GM04504 (cell line): ENCODE measurements at places on chromosomes 1 and 21.

- no peak for DNase-seq
Observed at GRCh38 chr1:59292562-59292961, 4.3 kb upstream of the FGGY start.

- no peak for DNase-seq
Observed at GRCh38 chr1:235834620-235835019, 32.1 kb downstream of the LYST start.

DNA sequence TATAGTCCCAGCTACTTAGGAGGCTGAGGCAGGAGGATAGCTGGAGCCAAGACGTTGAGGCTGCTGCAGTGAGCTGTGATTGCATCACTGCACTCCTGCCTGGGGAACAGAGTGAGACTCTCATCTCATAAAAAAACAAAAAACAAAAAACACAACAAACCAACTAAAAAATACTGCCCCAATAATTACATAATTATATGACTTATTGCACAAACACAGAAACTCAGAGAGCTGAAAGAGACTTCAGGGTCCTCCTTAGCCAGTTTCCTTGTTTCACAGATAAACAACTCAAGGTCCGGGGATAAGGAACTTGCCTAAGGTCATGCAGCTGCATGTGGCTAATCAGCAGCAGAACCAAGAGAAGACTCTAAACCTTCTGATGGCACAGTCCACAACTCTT is 11.9 kb downstream of the EXTL2 start:
- no peak for DNase-seq

DNA sequence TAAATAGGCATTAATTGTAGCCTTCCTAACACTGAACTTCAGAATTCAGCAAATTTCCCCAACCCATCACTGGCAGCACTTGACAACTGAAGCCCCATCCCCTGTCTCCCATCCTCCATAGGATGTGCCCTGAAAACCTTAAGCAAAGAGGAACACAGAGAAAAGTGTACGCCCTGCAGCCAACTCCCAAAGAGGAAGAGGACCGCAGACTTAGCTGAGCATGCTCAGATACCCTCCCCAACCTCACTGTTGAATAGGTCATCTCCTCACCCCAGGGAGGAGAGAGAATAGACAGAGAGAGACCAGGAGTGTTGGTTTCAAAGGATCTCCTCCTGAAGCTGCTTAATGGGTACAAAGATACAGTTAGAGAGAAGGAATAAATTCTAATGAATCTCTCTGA is 50.5 kb downstream of the CD2 start:
- DNase-seq, result no peak

DNA sequence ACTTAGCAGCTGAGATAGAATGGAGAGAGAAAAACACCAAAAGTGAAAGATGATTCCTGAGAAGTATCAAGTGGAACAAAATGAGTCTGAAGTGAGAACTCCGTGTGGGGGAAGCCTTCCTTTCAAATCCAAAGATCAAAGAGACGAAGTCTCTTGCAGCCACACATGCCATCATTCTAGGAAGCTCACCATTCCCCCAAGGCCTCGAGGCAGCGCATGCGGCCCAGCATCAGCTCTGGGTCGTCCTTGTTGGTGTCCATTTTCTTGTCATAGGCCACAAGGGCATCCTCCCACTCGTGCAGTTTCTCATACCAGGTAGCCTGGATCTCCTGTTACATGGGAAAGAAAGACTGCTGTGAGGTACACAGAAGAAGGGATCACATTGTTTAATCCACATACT is 32.2 kb upstream of the ANGPTL7 start:
- DNase-seq, result no peak

DNA sequence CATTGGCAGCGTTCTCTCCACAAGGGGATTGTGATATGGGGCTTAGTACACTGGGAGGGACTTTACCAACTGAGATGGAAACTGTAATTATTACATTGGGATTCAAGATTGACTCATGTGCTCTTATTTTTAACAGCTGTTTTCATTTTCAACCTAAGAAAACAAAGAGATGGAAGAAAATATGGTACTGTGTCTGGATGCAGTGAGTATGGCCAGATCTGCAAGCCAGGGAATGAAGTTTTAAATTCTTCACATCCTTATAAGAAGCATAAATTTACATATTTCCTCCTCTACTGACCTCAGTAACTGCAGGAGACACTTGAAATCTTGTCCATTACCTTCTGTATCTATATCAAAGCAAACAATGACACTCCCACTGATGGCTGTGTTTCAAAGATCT is 81.5 kb upstream of the EDEM3 start:
- no peak for DNase-seq

- no peak for DNase-seq
Observed at GRCh38 chr1:219372916-219373615, 199.4 kb downstream of the LYPLAL1 start.

DNA sequence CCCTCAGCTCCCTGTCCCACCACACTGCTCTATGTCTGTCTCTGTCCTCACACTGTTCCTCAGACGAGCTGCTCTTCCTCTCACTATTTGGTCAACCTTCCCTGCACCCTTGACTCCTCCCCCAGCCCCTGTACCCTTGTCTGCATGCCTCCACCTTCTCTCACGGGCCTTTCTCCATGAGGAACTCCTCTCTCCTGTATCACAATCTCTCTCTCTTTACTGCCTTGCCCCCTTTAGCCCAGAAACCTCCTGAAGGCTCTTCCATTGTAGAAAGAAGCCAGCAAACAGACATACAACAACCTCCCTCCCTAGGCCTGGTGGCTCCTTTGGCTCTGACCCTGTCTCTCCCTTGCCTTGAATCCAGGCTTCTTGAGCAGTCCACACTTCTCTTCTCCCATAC is 251.6 kb upstream of the CSF3R start:
- no peak for DNase-seq

- no peak for DNase-seq
Observed at GRCh38 chr21:33067457-33067856, 2.5 kb upstream of the OLIG1 start.

GRCh38 chr1:191460234-191460633 is 698.0 kb upstream of the RGS18 start:
- no peak for DNase-seq

GRCh38 chr21:28250946-28251345 is 741.7 kb downstream of the LTN1 start:
- no peak for DNase-seq

DNA sequence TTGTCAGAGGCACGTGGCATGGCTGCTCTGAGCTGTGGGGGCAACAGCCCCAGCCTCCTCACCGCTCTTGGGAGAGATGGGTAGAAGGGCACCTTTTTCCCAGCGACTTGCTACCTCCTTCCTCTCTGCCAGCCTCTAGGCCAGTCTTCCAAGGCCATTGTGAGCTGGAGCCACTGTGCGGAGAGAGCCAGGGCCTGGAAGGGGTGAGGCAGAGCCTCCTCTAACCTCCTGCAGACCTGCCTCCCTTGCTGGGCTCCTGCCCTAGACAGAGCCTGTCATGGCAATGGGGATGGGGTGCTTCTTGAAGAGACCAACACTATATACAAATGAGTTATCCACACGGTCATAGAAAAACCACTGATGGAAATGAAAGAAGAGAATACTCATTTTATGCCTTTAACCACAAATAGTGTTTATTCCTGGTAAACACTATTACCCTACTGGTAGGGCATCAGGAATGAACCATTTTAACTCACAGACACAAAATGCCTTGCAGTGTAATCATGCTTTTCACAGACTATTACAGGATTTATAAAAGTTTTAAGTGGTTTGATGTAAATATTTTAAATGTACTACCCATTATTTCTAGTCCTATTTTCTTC is 5.0 kb upstream of the IGFN1 start:
- no peak for DNase-seq

DNA sequence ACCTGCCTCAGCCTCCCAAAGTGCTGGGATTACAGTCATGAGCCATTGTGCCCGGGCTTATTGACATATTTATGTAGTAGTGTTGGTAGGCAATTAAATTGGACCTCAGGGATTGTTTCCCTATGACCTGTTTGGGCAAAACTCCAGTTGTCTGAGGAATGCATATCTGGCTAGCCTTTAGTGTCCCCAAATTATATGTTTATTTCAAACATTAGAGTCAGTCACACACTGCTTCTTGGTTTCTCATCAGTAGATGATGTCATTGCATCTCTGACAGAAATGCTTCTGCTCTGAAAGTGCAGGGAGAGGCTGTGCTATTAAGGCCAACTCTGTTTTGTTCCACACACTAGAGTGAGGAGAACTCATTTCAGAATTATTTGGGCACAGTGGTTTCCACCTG is 12.5 kb downstream of the PIP5K1A start:
- peak; percentile 53 for DNase-seq

GRCh38 chr1:106700211-106700610 is 356.3 kb upstream of the PRMT6 start:
- peak; percentile 79 for DNase-seq

DNA sequence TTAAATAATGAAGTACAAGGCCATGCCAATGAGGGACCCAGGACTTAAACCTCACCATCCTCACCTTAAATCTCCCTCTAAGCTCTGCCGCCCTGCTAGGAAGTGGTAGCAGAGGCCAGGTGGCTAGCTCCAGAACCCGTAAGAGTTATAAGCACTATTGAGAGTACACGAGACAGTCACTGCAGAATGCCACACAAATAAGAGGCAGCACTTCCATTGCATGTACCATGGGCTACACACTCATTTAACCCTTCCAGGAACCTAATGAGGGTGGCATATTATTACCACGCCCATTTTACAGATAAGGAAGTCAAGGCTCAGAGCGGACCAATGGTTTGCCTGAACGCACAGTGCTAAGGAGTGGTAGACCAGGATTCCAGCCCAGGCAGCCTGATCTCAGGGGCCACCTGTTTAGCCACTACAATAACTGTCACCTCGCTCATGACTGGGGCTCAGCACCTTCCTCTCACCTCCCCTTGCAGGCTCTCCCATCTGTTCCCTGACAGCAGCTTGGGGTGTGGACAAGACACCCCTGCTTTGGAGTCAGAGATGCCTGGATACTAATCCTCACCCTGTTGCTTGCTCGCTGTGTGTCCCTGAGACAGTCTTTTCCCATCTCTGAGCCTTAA is 54.8 kb upstream of the ID3 start:
- DNase-seq, result no peak

DNA sequence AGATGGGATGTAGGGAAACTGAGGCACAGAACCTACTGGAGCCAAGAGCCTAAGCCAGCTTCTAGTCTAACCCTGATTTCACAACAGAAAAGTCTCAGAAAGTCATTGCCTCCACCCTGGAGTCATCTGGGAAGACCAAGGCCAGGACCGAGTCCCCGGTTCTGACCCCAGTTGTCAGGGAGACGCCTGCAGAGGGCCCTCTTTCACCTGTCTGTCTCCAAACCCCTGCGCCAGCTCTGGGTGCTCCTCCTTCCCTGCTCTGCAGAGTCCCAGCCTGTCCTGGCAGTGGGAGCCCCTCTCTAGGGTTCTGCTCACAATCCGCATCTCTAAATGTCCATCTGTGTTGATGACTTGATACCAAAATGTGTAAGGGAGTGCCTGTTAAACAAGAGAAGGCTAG is 149.7 kb downstream of the PGBD5 start:
- no peak for DNase-seq

GRCh38 chr1:31704271-31705079 is 658 bp upstream of the COL16A1 start:
- no peak for DNase-seq

DNA sequence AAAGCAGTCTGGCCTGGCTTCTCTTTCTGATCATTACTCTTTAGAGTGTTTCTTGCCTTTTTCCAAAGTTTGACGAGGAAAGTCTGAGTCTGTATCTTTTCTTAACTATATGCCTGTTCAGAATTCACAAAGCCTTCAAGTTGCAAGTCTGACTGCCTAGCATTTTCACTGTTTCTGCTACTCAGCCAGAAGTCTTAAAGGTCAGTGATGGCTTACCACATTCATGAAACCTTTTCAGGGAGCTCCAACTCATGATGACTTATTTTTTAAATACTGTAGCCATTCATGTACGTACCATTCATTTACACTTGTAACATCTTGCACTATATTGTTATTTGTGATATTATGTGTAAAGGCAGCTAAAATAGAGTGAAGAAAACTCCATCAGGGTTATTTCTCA is 58.2 kb downstream of the TNFSF4 start:
- DNase-seq, result no peak

DNA sequence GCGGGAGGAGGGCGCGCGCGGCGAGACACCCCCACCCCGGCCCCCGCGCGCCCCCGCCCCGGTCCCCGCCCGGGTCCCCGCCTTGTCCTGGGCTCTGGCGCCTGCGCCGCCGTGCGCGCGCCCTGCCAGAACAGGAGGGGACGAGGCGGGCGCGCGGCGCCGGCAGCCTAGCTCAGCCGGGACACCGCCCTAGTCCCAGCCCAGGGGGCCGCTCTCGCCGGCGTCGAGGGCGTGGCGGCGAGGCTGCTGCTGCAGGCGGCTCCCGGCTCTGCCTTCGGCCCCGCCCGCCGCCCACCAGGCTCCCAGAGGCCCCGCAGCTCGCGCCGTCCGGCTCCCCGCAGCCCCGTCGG is at the start of gene RCAN3:
Gene RCAN3 (plus strand): TSS at position 128 of the 350 bp plus-strand sequence. CDS start 11,537 bp downstream, outside the sequence.
- DNase-seq, result peak; percentile 75

GRCh38 chr1:188888386-188888785 is 1589.3 kb downstream of the BRINP3 start:
- no peak for DNase-seq

DNA sequence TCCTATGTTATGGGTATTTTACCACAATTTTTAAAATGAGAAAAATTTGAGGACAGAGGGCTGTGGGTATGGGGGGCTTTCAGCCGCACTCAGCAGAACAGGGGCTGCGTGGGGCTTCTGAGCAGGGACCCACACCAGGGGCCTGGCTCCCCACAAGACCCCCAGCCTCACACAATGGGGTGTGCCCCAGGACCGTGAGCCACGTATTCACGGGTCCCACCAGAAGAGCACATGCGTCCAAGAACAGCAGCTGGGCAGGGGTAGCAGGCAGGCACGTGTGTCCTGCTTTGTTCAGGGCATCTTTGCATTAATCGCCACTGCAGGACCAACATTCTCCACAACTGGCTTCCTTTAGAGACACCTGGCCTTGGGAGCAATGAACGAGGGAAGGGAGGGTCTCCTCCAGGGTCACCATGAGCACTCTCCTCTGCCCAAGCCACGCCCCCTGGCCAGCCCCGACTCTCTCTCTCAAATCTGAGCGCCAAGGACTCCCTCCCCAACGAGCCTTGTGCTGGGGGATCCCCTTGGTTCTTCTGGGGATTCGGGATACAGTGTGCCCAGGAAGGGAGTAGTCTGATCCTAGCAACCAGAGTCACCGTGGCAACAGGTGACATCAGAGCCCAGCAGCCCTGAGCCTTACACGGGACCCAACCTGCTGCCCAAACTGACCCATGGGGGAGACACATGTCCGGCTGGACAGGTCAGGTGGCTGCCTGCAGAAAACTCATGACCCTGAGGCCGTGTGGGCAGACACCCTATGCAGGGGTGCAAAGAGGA is 7.4 kb upstream of the ARF1 start:
- DNase-seq, result no peak

DNA sequence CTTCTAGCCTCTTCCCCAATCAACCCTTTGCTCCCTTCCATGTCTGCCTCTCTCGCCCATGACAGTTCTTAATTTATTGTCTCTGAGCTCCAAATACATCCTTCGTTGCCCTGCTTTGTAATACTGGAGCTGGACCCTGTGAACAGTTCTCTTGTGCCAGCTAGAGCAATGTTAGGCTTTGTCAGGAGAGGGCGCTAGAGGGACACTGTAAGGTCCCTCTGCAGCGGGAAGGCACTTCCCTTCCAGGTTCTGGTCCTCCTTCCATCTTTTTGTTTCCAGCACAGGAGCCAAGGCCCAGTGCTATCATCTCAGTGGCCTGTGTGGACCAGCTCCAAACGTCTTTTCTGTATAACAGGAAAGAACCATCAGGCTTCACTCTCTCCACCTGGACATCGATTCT is 95.9 kb downstream of the PTPRU start:
- no peak for DNase-seq

GRCh38 chr1:84912726-84913554 is 19.9 kb upstream of the LPAR3 start:
- DNase-seq, result no peak

GRCh38 chr1:9400425-9401079 is 107.9 kb downstream of the SPSB1 start:
- DNase-seq, result no peak

GRCh38 chr1:221983444-221983843 is 241.6 kb upstream of the DUSP10 start:
- DNase-seq, result no peak
